Liver (tissue), 10 donors: ENCODE measurements at places on chromosomes 3 and 15. TPM values are rescaled to one million over a fixed set of nuclear protein-coding genes. Genes with fewer than 3 reads are reported as not detected.

- no peak for DNase-seq
Measured at GRCh38 chr15:39142500-39142899, 438.4 kb upstream of the THBS1 start.

DNA sequence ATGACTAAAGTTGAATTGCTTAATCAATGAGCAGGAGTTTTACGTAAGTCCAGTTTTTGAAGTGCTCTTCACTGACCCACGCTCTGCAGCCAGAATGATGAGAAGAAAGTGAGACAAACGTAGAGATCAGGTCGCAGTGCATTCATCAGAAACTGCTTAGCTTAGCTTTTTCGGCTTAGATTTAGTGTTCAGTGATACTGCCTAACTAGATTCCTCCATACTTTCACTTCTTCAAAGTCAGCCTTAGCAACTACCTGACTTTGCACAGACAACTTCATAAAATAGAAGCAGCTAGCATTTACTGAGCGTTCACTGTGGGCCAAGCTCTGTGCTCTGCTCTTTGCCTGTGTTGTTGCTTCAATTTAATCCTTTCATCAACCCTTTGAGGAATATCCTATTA lies 116.1 kb downstream of the KCNH8 start:
- no peak for DNase-seq

Gene TBC1D23
- total RNA-seq = 24.0 TPM

- no peak for DNase-seq
Measured at GRCh38 chr3:17166369-17166768, 281.6 kb downstream of the PLCL2 start.

DNA sequence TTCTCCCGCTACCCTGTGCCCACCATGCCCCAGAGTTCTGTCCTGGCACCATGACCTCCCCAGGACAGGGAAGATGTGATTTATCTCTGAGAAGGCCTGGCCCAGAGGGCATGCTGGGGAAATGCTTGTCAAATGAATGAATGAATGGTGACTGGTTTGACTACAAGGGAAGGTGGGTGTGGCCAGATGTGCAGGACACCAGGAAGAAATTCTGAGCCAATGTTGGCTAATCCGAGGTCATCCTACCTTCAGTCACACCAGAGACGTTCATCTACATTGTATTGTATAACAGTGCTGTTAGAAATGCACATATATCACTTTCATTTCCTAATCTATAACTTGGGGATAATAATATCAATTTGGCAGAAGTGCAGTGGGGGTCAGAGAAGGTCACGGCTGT lies 138.4 kb downstream of the FAM43A start:
- DNase-seq = no peak
